ENCODE measurements at places on chromosomes 7 and 10.

DNA sequence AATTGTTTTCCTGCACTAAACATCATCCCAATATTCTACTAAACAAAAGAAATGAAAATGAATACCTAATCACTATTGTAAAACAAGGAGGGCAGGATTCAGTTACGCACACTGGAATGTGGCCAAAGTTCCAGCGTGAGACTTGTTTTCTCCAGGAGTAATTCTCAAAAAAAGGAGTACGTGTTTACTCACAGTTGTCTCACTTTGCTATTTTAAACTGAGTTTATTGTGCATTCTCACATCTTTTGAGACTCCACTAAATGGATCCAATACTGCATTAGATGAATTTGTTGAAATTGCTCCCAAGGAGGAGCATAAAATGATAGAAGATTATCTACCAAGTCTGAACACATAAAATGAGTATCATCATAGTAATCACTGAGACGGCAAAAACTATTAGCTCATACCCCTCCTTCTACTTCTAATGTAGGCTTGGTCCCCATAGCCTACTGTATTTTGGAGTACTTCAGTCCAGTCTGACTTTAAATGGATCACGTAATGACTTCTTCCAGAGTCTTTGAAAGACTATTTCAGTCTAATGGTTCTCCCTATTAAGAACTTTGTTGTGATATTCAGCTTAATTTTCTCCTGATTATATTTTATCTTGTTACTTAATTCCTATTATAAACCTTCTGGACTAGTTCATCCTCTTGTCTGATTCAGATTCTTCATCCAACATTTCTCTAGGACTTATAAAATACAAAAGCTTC lies 3.8 kb downstream of the GRM3 start:
- DNase-seq: no peak

DNA sequence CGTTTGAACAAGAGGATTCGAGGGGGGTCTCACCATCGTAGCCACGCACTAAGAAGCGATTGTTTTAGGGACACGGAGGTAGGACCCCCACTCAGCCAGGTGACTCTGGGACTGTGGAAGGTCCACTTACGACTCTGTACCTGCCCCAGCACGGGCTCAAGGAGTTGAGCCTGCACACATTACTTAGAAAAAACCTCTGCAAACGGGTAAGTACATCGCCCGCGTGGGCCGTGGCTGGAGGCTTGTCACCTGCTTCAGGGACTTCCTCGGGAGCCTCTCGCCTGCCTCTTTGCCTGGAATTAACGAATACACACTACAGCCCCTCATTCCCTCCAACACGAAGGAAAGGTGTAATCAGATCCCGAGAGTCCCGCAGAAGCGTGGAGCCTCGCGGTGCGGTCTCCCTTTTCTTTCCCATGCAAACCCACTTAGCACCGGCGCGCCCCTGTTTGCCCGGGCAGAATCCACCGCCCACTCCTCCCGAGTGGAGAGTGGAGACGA lies 826 bp downstream of the PODXL start:
- no peak for DNase-seq

- DNase-seq: no peak
Observed at GRCh38 chr10:133224076-133224475, 5.9 kb upstream of the UTF1 start.

- peak; percentile 62 for DNase-seq
Observed at GRCh38 chr10:122374859-122375678, 561 bp downstream of the PLEKHA1 start.

- DNase-seq: no peak
Observed at GRCh38 chr7:15604166-15604565, 42.4 kb upstream of the AGMO start.

DNA sequence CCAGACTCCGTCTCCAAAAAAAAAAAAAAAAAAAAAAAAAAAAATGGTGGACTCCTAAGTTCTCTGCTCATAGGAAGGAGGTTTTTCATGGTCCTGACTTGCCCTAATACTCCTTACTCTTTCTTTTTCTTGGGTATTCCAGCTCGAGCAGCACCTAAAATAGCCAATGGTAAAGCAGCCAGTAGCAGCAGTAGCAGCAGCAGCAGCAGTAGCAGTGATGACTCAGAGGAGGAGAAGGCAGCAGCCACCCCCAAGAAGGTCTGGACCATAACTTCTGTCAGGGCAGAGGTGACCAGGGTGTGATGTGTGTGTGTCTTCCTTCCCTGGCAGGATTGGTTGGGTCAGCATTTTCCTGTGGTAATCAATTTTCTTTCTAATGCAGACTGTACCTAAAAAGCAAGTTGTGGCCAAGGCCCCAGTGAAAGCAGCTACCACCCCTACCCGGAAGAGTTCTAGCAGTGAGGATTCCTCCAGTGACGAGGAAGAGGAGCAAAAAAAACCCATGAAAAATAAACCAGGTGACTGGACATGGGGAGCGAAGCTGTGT lies 6.9 kb downstream of the NOLC1 start:
- DNase-seq: no peak

DNA sequence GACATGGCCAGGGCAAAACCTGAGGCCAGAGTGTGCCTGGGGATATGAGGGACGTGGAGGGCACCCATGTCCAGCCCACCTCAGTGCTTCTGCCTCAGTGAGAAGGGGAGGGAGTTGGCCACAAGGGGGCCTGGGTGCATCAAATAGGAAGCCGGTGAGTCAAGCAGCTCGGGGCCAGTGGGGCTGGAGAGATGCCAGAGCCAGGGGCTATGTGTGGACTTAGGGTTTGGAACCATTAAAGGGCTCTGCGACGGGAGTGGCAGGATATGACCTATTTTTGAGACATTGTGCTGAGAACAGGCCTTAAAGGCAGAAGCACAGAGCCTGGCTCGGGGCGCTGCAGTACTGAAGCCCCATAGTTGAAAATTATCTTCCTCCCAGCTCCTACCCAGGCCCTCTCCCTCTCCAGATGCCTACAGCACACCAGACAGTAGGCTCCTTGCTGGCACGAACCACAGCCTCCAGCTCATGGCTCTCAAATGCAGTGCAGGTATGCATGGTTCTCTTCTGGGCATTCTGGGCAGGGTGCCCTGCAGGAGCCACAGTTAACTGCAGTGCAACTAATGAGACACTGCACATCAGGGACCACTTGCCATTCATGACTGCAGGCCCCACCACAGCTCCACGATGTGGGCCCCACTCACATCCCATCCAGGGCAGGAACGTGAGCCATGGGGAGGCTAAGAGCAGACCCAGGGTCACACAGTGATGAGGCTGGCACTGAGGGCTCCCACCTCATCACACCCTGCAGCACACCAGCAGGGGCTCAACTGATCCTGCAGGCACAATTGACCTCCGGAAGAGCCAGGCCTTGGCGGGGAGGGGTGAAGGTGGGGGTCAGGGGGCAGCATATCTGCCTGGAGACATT lies 7.2 kb upstream of the PGAM2 start:
- no peak for DNase-seq

- DNase-seq: no peak
Observed at GRCh38 chr10:78247821-78248220, 214.2 kb downstream of the RPS24 start.

GRCh38 chr10:11838298-11838852 lies 15.2 kb downstream of the PROSER2 start:
- no peak for DNase-seq

DNA sequence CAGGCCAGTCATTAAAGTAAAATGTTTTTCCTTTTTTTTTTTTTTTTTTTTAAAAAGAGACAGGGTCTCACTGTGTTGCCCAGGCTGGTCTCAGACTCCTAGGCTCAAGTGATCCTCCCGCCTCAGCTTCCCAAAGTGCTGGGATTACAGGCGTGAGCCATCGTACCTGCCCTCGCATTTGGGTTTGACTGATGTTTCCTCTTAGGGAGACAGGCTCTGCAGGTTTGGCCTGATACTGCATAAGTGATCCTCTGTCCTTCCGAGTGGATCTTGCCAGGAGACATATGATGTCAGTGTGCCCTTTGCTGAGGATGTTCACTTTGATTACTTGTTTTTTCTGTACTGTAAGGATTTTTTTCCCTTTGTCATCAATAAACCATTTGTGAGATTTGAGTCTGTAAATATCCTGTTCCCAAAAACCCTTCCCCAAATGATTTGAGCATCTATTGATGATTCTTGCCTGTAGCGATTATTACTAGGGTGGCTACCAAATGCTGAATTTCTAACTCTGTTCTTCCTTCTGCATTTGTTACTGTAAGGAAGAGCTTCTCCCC lies 19.7 kb downstream of the LIMK1 start:
- no peak for DNase-seq

DNA sequence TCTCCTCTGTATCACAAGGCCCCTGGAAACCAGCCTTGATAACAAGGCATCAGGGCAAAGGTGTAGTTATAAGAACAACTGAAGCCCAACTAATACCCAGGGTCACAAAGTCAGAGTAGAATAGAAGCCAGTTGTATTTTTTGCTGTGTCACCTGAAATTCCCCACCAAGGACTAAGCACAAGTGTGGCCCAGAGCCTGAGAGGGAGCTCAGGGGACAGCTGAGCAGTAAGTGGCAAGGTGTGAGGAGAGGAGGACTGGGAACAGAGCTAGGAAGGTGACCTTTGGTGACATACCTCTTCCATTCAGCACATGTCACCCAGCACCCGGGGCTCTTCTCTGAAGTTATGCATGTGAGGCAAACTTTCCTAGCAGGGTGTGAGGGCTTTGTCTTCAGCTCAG lies 179.9 kb downstream of the HECW1 start:
- DNase-seq: no peak

GRCh38 chr10:122310311-122311050 lies 39.4 kb downstream of the BTBD16 start:
- DNase-seq: no peak

DNA sequence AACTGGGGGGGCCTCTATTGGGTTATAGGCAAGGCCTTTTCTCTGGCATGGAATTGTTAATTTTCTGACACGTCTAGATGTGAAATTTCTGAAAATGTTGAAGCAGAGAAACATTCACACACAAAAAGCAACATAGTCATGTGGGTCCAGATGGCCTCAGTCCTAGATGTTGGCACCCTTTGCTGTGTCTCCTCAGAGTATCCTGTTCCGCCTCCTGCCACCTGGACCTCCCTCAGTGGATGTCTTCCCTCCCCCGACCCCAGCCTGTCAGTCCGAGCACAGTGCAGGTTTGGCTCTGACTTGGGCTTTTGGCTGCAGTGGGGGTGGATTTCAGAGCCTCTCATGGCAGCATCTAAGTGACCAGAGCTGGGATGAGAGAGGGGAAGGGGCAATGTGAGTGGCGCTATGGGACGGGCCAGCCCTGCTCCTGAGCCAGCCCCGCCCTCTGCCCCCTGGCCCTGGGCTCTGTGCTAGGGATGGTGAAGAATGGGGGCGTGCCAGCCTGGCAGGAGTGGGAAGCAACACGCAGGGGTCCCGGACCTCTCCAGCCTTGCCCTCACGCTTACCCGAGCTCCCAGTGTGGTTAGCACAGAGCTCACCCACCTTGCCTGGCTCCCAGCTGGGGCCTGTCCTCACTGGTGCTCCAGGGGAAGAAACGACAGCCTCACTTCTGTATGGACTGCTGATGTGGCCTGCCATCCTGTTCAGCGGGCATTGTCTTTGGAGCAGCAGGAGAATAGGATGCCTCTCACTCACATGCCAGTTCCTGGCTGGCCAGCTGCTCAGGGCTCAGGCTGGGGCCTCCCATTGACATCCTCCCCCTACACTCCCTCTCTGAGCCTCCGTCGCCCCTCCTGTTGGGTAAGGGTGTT lies 6.2 kb downstream of the ATP6V0E2 start:
- DNase-seq: no peak

GRCh38 chr7:70052691-70053090 lies 454.4 kb downstream of the AUTS2 start:
- DNase-seq: no peak

DNA sequence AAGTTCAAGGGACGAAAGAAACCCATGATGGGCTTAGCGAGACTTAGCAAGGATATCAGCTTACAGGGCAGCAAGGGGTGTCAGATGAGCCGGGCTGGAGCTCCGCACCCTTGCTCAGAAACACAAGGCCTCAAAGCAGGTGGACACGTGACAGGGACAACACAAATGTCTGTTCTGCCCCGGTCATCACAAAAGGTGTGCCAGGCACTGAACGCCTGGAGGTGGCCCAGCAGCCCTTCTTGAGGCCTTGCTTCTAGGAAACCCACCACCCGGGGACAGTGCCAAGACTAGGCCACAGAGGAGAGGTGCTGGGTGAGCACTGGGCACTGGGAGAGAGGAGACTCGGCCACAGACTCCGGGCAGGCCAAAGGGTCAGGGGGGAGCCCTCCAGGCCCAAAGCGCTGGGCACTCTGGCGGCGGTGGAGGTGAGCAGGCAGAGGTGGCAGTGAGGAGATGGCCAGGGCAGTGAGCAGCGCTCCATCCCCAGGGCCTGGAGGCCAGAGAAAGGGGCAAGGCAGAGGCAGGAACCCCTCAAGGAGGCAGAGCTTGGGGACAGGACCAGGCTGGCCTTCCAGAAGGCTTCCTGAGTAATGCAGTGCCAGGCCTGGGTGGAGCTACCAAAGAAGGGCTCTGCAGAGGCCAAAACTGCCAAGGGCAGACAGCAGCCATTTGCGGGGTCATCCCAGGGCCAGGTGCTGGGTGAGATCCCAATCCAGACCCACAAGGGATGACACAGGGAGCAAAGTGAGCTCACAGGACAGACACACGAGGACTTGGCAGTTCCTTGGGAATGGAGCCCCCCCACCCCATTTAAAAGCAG lies 22.7 kb downstream of the EBF3 start:
- no peak for DNase-seq

GRCh38 chr7:134018306-134018705 lies 108.8 kb upstream of the LRGUK start:
- no peak for DNase-seq

DNA sequence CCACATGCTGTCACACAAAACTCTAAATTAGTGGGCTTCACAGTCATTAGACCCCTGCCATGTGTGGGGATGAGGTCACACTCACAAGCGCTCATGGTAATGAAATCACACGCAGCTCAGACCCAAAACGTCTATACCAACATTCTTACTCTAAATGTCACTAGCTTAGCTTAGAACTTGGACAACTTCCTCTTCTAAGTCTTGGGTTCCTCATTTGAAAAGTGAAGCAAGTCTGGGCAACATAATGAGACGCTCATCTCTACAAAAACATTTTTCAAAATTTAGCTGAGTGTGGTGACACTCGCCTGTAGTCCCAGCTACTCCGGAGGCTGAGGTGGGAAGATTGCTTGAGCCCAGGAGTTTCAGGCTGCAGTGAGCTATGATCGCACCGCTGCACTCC lies 92.7 kb upstream of the MACROH2A2 start:
- no peak for DNase-seq

- DNase-seq: no peak
Observed at GRCh38 chr7:25329815-25330214, 101.5 kb upstream of the NPVF start.

GRCh38 chr7:23539494-23539907 lies 7.7 kb upstream of the TRA2A start:
- no peak for DNase-seq

DNA sequence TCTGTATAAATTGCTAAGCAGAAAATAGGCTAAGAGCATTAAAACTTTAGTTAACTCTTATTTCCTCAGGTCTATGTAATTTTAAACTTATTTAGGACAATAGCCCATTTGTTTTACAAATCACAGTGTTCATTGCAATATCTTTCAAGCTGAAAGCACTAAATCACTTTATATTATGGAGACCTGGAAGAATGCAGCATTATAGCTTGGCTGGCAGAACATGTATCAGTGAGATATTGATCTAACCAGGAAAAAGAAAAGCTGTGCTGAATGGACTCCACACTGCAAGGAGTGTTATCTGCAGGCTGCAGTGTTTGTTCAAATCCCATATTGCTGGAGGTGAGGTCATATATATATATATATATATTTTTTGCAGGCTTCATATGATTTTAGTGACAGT lies 517.5 kb downstream of the NRG3 start:
- DNase-seq: no peak
